ENCODE measurements at places on chromosomes 2 and 18.

DNA sequence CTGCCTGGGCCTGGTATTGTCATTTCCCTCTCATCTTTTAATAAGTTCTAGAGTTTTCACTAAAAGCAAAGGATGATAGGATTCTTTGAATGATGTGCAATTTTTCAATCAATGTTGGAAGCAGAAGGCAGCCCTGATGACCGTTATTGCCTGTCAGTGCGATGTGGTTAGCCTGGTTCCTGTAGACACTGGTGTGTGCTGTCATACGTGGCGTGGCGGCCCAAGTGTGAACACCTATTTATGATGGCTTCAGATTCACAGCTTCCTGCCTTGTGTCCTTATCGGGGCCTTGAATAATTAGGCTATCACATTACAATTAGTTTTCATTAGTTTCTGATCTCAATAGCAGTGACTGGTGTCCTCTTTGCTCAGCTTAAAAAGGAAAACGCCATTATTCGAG lies 218.5 kb downstream of the TPGS2 start:
- no peak for DNase-seq

- DNase-seq: no peak
Observed at GRCh38 chr2:8643250-8643995, 38.4 kb upstream of the ID2 start.

- peak; percentile 8 for DNase-seq
Observed at GRCh38 chr2:227655454-227655853, 11.2 kb upstream of the SCYGR5 start.

GRCh38 chr2:78780864-78781583 lies 244.5 kb upstream of the REG3G start:
- no peak for DNase-seq

DNA sequence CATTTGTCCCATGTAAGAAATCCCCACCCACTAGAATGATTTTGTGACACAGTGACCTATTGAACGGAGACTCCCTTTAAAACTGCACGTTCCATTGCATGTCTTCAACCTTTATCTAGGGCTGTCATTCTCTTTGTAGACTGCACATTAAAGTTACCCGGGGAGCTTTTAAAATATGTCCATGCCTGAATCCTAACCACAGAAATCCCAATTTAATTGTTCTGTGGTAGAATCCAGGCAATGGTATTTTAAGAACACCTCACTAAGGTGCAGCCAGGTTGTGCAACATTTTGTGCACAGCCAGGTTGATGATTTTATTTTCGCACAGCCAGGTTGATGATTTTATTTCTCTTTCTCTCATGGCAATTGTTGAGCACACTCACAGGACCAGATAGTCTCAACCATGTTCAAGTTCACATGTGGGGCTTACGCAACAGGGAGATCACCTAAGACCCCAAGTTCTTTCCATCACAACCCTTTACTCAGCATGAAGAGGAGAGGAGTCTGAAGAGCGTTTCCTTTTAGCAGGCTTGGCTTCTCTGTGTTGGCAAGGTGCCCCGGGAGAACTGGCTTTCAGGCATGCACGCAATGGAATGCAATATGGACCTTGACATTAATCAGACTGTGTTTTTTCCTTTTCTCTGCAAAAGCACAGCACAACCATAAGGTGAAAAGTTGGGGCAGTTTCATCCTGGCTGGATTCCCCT lies 467.3 kb upstream of the ETAA1 start:
- peak; percentile 49 for DNase-seq
